Urinary bladder (tissue), 4 donors: ENCODE measurements at places on chromosomes 16 and 17. TPM values are rescaled to one million over a fixed set of nuclear protein-coding genes. Genes with fewer than 3 reads are reported as not detected.

MYH2 gene
- 1.7 TPM for total RNA-seq

DNA sequence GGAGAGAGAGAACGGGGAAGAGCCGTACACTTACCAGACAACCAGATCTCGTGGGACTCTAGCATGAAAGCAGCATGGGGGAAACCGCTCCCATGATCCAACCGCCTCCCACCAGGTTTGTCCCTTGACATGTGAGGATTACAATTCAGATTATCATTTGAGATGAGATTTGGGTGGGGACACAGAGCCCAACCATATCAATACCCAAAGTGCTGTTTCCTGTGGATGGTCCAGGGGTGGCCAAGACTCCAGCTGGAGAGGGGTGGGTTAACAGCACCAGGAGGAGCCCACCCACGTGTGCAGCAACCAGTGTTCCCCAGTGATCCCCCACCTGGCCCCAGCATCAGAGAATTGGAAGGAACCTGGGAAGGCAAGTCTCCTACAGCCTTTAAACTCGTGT lies 50.2 kb upstream of the CMIP start:
- DNase-seq: no peak

NPIPA5 gene
- total RNA-seq: 3.9 TPM

KRT31 gene
- total RNA-seq: 0.16 TPM

GRCh38 chr16:29986231-29986630 lies 9.2 kb downstream of the HIRIP3 start:
- no peak for DNase-seq

GJC1 gene
- total RNA-seq: 63.2 TPM

GRCh38 chr17:28725660-28726225 lies 290 bp downstream of the TLCD1 start:
- DNase-seq: no peak

DYNLL2 gene
- 16.8 TPM for total RNA-seq

DNA sequence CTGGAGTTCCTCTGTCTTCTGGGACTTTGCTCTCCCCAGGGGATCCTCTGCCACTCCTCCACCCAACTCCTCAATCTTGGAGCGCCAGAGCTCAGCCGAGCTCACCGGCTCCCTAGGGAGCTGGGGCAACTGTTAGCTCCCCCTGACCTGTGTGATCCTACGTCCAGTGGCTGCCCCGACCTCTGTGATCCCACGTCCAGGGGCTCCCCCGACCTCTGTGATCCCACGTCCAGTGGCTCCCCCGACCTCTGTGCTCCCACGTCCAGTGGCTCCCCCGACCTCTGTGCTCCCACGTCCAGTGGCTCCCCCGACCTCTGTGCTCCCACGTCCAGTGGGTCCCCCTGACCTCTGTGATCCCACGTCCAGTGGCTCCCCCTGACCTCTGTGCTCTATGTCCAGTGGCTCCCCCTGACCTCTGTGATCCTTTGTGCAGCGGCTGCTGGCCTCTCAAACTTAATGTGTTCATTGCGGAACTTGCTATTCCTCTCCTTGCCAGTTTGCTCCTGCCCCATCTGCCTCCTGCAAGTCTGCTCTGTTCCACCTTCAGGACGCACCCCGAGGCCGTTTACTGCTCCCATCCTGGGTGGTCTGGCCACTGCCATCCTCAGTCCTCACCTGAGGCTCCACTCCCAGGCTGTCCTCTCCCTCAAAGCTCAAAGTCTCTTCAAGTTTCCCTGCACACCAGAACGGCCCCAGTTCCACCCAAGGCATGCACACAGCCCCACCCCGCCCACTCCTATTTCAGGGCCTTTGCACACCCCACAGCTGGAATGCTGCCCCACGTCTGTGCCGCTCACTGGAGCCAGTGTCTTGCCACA lies 2.8 kb downstream of the VPS9D1 start:
- no peak for DNase-seq

DNA sequence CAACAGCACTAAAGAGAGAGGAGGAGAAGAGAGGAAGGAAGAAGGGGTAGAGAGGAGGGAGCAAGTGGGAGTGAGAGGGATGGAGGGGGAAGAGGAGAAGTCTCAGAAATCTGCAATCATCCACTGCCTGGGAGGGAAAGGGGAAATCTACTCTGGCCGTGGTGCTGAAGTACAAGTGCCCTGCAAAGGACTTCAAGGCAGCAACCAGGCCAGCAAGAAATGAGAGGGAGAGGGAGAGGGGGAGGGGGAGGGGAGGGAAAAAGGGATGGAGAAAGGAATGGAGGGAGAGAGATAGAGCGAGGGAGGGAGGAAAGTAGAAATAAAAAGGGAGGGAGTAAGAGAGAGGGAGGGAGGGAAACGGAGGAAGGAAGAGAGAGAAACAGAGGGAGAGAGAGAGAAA lies 130.8 kb upstream of the EEF2KMT start:
- no peak for DNase-seq

DNA sequence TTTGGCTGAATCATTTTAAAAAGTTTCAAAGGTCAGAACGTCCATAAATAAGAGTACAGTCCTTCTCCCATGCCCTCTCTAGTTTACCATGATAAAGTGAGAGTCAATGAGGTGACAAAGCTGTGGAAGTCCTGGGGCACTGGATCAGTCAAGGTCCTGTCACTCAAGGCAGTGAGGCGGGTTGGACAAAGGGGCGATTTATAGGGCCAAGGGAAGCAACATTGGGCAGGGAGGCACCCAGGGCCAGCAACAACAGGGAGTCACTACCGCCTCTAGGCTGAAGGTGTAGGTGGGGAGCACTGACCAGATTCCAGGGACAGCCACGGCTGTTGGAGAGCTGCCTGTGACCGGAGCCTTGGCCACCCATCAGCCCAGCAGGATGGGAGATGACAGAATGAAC lies 28.6 kb upstream of the DYNLL2 start:
- DNase-seq: no peak

DNA sequence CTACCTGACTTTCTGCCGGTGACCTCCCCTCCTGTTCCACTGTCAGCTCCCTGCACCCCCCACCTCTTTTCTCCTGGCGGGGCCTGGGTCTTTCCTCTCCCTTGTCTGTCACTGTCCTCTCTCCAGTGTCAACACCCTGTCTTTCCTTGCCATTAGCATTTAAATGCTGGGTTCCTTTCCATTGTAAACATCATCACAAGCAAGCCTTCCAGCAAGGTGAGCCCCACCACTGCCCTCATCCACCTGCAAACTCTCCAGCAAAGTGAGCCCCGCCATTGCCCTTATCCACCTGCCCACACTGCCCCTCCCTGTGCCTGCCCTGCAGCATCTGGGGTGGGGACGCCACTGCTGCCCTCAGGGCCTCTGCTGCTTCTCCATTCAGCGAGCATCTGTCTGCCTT lies 195.0 kb downstream of the ENGASE start:
- no peak for DNase-seq

KRT28 gene
- total RNA-seq: not detected
